ENCODE measurements at places on chromosomes 2 and 18.

DNA sequence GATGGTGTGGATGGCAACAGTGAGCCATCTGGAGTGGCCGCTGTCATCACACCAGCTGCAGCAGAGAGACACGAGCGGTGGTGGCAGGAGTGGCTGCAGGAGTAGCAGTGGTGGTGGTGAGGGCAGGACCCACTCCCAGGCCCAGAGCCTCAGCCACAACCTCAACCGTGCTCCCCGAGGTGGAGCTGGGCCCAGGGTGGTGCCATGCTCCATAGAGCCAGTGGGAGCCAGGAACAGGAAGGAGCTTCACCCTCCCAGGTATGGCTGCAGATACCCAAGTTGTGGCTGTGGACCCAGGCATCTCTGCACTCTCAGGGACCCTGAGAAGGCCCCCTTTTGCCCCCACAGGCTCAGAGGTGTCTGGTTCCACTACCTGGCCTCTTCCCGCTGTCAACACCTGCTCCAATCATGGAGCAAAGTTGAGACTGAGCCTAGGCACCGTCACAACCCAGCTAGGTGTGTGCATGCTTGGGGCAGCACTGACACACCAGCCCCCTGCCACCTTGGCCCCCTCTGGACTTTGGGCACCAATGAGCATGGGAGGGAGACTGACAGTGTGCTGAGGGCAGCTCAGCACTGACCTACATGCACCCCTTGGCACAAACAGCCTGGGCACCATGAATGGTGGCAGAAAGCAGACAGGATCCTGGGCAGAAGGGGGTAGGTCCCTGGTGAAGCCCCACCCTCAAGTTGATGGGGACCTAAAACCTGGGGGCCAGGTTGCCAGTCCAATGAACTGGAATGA is 188.9 kb downstream of the NDUFA10 start:
- DNase-seq: no peak

DNA sequence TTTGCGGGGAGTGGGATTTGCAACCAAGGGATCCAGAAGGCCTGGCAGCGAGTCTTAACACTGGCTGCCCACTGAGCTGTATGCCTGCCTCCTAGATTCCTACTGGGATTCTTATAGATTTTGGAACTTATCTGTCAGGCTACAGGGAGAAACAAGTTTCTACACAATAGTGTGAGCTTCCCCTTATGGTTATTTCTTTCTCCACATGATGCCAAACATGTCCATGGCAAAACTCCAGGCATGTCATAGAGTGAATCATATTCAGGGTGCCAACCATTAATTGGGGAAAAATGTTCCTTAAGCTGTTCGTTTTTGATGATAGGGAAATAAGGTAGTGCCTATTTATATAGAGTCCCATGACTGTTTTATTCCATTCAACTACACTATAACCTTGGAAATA is 1185.2 kb upstream of the CELF4 start:
- no peak for DNase-seq

- DNase-seq: no peak
Observed at GRCh38 chr18:55588111-55588869, at the start of gene TCF4. Gene TCF4 (minus strand): TSS chr18:55588192. CDS start chr18:55587116, 1,076 bp downstream.

DNA sequence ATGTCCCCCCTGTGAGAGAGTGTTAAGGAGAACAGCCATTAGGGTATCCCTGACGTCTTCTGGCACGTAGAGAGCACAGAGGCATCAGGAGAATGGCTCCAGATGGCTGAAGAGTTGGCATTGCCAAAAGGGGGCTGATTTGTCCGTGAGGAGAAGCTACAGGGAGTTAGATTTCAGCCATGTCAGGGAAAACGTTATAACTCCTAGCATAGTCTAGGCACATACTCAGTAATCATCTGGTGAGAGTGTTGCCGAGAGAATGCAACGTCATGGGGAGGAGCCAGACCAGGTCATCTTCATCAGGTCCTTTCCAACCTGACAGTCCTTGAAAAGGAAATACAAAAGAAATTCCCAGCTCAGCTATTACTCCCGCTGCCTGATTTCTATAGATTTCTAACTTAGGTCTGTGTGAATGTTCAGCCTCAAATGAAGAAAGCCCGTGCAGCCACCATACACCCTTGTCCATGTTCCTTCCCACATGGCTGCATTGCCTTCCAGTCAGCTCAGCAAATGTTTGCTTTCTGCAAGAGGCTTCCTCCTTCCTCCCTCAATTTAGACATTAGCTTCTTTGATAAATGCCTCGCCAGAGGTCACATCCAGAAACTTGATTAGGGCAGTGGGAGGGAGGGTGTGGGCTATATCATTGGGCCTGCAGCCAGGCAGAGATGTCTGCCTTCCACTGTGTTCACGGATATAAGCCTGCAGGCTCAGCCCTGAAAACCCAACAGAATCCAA is 93.0 kb downstream of the STPG4 start:
- no peak for DNase-seq

GRCh38 chr2:62344472-62344871 is 148.6 kb downstream of the B3GNT2 start:
- DNase-seq: no peak

DNA sequence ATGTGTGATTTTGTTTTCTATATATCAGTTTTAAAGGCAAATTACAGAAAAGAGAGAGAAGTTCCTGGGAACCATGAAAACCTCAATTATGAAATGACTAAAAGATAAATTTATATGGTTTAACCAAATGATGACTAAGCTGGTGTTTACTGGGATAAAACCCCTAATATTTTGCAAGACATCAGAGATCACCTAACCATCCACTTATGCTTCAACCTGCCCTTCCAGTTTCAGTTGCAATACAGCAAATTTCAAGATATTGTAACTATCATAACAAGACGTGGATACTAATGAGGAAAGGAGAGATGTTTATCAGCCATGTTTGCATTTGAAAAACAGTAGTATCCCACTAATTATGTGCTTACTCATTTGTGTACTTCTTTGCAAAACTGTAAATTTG is 108.2 kb downstream of the GAREM1 start:
- no peak for DNase-seq

DNA sequence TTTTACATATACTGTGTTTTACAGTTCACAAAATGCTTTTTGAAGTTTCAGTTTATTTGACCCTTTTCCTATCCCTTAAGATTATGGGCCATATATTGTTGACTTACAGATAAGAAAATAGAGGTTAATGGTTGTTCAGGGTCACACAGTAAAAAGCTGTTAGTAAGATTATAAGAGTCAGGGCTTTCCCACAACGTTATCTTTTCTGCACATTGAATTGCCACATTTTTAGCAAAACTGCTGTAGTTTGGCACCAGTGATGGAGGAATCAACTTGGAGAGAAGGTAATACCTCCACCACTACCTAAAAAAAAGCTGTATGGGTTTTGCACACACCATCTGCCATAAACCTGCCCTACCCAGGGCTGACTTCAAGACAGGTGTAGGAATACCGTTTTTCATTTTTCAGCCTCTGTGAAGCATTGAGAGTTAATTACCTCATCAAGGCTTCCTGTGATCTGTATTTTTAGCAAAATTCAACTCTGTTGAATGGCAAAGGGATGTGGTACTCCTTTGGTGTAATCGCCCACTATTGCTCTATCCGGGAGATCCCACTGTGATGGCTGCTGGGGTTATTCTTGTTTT is 5.0 kb downstream of the SOWAHC start:
- no peak for DNase-seq

GRCh38 chr2:171706152-171706803 is 19.0 kb downstream of the DYNC1I2 start:
- DNase-seq: peak; percentile 27

DNA sequence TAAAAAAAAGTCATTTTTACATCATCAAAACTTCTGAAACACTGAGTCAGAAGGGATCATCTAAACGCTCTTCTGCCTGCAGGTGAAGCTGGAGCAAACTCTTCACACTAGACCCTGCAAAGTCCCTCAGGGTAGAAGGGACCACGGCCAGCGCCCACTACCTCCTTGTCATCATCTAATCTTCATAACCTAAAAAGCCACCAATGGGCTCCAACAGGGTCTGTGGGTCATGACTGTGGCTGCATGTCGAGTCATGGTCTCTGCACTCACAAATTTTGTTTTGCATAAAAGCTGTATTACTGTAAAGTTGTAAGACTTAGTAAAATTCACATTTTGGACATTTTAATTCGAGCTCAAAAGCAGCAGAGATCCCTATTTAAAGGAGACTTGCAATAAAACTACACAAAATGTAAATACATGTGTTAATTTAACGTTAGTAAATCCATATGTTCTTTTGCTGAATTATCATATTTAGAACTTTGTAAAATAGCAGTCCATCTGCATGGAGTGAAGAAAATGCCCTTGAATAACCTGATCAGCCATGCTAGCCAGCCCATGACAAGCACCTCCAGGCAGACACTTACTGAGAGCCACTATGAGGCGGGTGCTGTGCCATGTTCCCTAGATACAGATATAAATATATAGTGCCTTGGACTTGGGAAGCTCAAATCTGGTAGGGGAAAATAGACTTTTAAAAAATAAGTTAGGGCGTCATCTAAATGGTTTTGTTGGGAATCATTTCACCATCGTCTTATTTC is 437.2 kb upstream of the LYPD1 start:
- no peak for DNase-seq

Data from CD4-positive, alpha-beta T cell treated with Interleukin-4 for 4 hours (primary cell).